ENCODE measurements at places on chromosomes 13 and 19.

- DNase-seq, result no peak
Observed at GRCh38 chr13:61874970-61875579, 459.4 kb upstream of the PCDH20 start.

DNA sequence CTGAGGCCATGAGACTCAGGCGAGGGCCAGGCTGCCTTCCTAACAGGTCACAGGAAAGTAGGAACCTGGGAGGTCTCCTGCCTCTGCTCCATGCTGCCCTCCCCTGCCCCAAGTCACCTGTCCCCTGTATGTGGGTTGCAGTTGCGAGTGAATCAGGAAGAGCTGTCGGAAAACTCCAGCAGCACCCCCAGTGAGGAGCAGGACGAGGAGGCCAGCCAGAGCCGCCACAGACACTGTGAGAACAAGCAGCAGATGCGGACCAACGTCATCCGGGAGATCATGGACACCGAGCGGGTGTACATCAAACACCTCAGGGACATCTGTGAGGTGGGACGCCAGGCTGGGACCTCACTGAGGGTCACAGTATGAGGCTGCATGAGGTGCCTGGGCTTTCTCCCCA lies 22.8 kb upstream of the C1QTNF9 start:
- DNase-seq, result no peak

- no peak for DNase-seq
Observed at GRCh38 chr13:114001331-114002008, 27.6 kb upstream of the C13orf46 start.

- no peak for DNase-seq
Observed at GRCh38 chr13:82658811-82659210, 1223.5 kb downstream of the SLITRK1 start.

DNA sequence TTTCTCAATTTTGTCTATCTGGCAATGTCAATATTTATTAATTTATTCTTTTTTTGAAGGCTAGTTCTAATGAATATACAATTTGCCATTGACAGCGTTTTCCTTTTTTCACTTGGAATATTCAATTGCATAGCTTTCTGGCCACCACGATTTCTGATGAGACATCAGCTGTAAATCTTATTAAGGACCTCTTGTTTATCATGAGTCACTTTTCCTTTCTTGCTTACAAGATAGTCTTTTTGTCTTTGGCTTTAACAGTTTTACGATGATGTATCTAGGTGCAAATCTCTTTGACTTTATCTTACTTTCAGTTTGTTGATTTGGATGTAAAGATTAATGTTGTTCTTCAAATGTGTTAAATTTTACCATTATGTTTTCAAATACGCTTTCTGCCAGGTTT lies 991.6 kb upstream of the SLC10A2 start:
- DNase-seq, result no peak

- peak; percentile 66 for DNase-seq
Observed at GRCh38 chr13:57630661-57631595, 616 bp upstream of the PCDH17 start.

GRCh38 chr13:106709522-106709921 lies 141.6 kb upstream of the ARGLU1 start:
- DNase-seq, result no peak

DNA sequence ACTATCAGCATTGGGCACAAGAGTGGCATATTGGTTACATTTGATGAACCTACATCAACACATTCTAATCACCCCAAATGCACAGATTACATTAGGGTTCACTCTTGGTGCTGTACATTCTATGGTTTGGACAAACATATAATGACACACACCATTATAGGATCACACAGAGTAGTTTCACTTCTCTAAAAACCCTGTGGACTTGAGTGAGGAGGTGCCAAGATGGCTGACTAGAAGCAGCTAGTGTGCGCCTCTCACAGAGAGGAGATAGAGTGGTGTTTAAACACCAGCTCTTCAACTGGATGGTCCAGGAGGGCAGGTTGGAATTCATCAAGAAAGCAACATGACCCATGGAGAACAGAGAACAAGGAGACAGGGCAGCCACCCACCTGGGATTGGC lies 265.6 kb downstream of the TDRD3 start:
- no peak for DNase-seq

GRCh38 chr13:98706446-98707110 lies 45.9 kb downstream of the SLC15A1 start:
- DNase-seq, result no peak

GRCh38 chr13:63010072-63010658 lies 1594.5 kb upstream of the PCDH20 start:
- DNase-seq, result no peak

DNA sequence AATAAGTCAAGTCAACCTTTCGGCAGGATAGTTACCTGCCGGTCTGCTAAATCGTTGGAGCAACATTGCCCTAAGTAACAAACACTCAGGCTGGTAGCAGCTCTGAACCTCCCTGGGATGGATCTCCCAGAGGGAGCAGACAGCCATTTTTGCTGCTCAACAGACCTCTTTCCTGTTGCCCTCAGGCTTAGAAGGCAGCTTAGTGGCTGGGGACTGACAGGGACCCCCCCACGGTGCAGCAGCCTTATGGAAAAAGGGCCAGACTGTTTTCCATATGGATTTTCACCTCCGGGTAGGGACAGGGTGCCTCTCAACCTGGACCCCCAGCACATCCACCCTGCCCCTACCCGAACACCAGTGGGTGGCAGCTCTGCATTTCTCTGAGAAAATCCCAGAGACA lies 49.7 kb downstream of the UBL3 start:
- DNase-seq, result no peak

GRCh38 chr19:14183741-14184350 lies 22.1 kb downstream of the ADGRL1 start:
- no peak for DNase-seq

GRCh38 chr13:43786766-43787517 lies at the start of gene ENOX1:
Gene ENOX1 (minus strand): TSS chr13:43786972.
- DNase-seq, result peak; percentile 56

DNA sequence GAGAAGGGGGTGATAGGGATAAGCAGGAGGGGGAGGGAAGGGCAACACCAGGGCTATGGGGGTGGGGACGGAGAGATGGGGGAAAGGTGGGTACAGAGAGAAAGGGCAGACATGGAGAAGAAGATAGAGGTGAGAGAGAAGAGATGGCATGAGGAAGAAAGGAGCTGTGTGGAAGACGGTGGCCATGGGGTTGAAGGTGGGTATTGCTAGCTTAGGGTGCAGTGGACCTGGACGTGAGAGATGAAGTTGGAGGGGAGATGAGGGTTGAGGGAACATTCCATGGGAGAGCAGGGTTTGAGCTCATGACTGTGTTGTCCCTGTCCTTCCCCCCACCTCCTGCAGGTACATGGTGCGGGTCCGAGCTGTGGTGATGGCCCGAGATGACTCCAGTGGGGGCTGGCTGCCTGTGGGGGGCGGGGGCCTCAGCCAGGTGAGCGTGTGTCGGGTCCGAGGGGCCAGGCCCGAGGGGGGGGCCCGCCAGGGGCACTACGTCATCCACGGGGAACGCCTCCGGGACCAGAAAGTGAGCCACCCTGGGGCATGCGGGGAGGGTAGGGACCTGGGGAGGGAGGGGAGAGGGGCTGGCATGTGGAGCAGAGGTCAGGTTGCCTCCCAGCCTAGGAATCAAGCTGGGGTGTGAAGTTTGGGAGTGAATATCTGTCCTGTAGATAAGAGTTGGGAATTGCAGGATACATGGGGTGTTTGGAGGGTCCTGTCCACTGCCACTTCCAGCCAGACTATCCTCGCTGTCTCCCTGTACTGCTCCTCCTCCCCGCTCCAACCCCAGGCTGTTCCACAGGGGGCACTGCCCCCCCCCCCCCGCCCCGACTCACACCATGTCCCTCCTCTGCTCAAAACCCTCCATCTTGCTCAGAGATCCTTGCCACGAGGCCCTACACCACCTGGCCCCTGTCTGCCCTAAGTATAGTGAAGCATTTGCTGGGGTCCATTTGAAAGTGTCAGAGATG lies 1.7 kb downstream of the SPRED3 start:
- DNase-seq, result no peak

GRCh38 chr19:56919308-56919995 lies 78.9 kb upstream of the PEG3 start:
- no peak for DNase-seq

DNA sequence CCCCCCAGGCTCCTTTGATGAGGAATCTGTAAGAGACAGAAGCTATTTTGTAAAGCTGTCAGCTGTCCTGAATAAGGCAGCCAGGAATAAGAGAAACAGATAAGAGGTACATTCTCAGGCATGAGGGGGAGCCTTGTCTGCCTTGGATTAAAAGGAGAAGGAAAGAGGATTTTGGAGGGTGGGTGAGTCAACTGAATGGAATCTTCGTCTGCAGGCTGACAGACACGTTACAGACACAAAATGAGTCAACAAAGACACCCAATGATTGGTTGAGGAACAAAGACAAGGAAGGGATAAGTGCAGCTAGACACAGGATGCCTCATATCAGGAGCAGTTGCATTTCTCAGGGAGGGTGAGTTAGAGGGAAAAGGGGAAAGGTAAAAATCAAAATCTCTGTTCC lies 162.5 kb downstream of the OLFM4 start:
- no peak for DNase-seq

DNA sequence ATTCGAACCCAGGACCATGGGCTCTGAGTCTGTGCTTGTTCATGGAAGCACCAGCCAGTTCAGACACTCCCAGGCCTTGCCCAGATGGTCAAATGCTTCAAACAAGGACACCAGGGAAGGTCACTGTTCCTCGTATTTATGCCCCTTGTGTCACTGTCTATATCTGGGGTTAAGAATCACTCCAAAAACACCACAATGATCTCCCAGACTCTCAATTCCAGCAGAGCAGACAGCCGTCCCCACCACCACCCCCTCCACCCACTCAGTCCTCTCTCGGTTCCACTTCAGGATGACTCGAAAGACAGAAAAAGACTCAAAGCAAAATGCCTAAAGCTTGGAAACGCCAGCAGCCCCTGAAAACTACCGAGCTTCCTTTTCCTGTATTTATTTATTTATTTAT lies 79.0 kb downstream of the INSR start:
- no peak for DNase-seq

Data from DMS79 treated with DMSO at 0.1 percent for 48 hours (cell line).